ENCODE measurements at places on chromosomes 5 and 9.

- DNase-seq = no peak
Measured at GRCh38 chr9:136672431-136673087, 9.8 kb downstream of the EGFL7 start.

GRCh38 chr9:132350861-132351315, 3.9 kb downstream of the SETX start:
- peak; percentile 40 for DNase-seq

- no peak for DNase-seq
Measured at GRCh38 chr5:96127538-96127937, 165.9 kb upstream of the ELL2 start.

- DNase-seq = no peak
Measured at GRCh38 chr9:18023332-18023731, 444.5 kb downstream of the SH3GL2 start.

DNA sequence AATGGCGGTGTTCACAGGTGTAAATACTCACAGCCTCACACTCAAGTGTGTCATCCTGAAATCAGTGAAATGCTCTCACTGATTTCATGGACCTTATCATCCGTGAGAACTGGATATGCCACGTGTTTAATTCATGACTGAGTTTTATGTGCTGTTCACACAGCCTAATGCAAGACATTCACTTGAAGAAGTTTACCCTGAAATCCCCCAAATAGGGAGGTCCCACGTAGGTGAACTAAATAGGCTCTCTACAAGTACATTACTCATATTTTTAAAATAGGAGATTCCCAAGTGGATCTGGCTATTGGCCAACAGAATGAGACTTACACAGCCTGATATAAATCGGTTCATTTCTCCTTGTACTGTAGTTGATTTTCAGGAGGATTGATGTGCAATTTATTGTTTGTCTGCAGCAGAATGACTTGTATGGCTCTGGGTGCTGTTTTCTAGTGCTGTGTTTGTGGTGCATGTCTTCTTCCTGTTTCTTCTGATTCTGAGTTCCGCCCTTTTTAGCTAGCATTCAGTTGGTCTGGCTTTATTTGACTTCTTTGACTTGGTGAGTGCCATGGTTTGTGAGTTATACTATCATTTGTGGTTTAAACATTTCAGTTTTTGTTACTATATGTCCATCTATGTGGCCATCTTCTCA, 25.1 kb downstream of the TRIO start:
- peak; percentile 47 for DNase-seq

- peak; percentile 70 for DNase-seq
Measured at GRCh38 chr5:160021831-160022446, 13.0 kb downstream of the TTC1 start.

GRCh38 chr5:151708126-151708525, 21.4 kb upstream of the SPARC start:
- no peak for DNase-seq

DNA sequence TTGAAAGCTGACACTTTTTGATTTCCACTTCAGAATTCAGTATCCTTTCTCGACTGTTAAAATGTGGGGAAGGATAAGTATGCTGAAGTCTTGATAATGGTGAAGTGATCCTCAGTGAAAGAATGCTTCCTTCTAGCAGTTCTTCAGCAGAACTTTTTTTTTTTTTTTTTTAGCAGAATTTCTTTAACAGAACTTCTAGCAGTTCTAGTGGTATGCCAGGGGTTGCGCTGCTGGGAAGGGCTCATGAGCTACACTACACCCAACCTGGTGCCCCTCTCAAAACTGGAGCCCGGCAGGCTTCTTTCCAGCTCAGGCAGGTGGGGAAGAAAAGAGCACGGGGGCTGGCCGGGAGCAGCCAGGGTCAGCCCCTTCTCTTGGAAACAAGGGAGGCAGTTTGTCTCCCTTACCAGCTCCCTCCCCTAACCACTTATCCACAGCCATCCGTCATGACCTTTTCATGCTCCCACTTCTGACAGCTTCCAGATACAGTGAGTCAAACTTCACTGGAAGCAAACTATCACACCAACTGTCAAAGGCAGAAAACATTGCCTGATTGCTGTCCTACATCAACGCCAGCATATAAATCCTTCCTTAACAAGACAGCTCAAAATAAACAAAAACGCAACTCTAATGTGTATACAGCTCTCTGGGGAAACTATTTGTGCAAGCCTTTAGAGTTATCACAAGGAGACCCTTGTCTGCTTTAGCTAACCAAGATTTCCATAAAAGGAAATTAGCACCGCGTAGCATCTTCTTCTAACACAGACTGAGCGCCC, 211.5 kb downstream of the GAPVD1 start:
- peak; percentile 15 for DNase-seq

DNA sequence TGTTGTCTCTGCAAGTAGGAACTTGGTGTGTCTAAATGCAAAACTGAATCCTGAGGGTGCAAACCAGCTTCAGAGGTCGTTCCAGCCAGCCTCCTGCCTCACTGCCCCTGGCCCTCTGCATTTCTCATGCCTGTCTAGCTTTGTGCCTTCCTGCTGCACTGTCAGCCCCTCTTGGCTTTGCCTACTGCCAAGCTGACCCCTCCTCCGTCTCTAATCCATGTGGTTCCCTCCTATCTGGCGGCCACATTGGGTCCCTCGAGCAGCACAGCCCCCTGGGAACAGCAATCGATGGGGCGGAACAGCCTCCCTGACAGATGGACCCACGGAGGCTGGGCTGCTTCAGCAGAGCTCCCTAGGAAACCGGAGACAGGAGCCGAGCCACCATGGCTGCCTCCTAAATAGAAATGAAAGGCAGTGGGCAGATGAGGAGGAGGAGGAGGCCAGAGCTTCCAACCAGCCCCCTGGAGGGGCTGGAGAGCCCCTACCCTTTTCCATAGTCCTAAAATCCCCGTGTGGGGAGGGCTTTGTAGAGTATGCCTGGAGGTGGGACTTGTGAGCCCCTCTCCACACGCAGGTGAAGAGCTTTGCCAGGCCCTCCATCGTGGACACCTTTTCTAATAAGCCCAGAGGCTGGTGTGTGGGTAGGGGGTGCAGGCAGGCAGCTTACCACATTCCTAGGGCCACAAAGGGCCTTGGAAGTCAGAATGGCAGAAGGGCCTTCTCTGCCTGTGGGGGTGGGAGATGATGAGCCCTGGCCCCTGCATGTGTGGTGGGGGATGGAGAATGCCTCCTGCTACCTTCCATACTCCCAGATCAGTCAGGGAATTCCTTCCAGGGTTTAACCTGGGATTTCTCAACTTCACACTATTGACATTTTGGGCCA, 9.2 kb upstream of the CXXC5 start:
- no peak for DNase-seq

- no peak for DNase-seq
Measured at GRCh38 chr5:116454417-116454927, 120.2 kb downstream of the SEMA6A start.

DNA sequence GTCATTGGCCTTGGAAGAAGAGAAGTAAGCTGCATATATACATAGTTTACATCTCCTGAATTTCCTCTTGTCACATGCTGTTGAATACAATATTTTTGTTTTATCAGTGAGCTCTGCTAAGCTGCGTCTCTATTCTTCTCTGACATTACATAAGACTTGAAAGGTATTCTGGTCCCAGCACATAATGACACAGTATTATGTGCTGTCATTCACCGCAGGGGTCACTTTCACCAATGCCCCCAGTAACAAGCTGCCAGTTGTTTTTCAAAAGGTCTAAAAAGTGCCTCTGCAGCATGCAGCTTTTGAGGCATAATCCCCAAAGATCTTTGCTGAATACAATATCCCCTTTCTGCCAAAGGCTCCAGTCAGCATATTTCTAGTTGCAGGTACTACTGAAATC, 349.0 kb upstream of the FAM174A start:
- DNase-seq = no peak

GRCh38 chr9:20407013-20407412, 215.3 kb downstream of the MLLT3 start:
- no peak for DNase-seq

- DNase-seq = no peak
Measured at GRCh38 chr5:137575847-137576246, 76.7 kb upstream of the SPOCK1 start.

DNA sequence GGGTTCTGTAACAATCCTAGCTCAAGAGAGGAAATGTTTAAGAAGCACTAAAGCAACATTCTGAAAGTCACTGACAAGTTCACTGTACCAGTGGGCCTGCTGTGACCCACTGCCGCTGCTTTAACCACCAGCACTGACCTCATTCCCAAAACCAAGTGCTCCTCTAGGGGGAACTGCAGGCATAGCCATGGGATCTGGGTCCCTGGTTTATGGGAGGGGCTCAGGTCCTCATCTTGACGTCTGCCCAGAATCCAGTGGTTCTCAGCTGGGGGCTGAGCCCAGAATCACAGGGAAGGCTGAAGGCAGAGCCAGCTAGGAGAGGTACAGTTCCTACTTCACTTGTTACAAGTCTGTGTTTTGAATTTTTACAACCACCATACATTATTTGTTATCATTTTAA, 36.1 kb upstream of the SLC2A8 start:
- DNase-seq = no peak

- no peak for DNase-seq
Measured at GRCh38 chr5:142405814-142406395, 81.1 kb upstream of the SPRY4 start.

Data from kidney glomerular epithelial cell (primary cell).